ENCODE measurements at places on chromosomes 1 and 21.

- DNase-seq: peak; percentile 93
Measured at GRCh38 chr1:155978325-155978972, at the start of gene ARHGEF2. Gene ARHGEF2 (minus strand): TSS chr1:155978547. CDS start chr1:155978427, 120 bp downstream.

- DNase-seq: no peak
Measured at GRCh38 chr1:25212725-25213124, 19.6 kb downstream of the SYF2 start.

DNA sequence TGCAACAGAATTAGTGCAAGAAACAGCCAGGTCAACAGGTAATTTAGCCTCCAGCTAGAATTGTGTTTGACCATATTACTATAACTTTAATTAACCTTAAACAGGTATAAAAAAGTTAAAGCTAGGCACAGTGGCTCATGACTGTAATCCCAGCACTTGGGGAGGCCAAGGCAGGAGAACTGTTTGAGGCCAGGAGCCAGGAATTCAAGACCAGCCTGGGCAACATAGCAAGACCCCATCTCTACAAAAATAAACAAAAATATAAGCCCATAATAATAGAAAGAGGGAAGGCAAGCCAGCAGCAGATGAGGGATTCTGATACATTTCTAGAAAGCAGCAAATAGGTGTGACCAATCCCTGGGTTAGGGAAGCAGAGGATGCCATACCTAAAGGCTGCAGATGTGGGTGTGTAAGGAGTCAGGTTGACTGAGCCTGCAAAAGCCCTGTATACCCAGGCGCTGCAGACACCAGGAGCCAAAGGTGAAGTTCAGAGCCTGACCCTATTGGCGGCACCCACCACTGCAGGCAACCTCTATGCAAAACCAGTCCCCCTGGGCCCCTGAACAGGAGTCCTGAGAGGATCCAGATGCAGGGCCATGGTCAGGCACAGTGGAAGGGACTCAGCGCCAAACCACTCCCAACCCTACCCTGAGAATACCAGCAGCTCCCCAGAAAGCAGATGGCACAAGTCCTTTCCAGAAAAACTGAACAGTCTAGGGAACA lies 19.3 kb upstream of the LSS start:
- no peak for DNase-seq

- no peak for DNase-seq
Measured at GRCh38 chr1:56965916-56966697, at the start of gene C8B. Gene C8B (minus strand): TSS chr1:56966015. CDS start chr1:56965948, 67 bp downstream.

DNA sequence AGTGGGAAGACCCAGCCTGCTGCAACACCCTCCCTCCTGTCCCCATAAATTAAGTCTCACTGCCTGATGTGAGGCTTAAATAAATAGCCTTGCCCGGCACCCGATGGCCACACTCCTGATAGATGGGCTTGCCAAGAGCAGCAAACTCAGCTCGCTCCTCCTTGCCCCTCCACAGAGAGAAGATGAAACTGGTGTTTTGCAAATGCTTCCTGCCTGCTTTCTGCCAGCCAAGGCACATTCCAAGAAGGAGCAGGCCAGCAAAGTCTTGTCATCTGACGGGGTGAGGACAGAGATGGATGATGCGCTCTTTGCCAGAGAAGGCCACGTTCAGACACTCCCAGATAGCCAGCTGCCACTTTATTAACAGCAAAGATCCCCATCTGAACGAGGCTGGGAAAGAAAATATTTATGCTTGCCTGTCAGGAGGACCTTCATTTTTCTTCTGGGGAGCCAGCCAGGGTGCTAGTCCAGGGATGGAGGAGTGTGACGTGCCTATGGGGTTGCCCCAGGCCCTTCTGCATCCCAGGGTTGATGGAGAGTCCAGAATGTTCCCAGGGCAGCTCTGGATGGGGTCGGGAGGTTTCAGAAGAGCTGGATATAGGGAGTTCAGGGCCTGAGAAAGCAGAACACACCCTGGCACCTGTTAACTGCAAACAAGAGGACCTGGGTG lies 265.4 kb downstream of the FOXD2 start:
- DNase-seq: no peak

DNA sequence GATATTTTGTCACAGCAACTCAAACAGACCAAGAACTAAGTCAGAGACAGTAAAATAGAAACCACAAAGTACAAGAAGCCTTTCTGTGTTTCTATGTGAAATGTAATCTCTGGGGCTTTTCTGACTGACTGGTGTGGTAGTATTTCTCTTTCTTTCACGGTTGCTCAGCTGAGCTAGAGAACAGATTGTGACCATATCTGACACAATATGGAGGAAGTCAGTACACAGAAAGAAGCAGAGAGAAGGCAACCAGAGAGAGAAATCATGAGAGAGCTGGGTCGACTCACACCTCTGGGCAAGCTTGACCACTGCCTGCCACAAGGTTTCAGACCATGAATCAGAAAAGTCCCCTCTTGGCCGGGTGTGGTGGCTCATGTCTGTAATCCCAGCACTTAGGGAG lies 208.9 kb upstream of the GREM2 start:
- no peak for DNase-seq

GRCh38 chr1:86345042-86345441 lies 51.1 kb downstream of the ODF2L start:
- DNase-seq: no peak

DNA sequence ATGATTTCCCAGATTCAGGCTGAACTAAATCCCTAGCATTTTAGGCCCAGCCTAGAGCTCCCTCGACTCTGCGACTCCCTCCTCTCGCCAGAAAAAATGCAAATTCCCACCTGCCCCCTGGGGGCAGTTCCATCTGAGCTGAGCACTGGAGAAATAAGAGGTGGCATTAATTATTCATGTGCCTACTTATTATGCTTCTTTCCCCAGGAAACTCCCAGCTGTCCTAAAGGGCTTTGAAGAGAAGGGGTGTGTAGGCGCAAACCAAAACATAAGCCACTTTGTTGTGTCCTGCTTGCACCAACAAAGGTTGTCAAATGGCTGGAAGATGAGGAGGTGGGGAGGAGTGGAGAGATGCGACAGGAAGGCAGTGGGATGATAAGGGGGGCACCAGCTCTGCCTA lies 41.4 kb upstream of the GOLT1A start:
- no peak for DNase-seq
